Tibial nerve (tissue), 4 donors: ENCODE measurements at places on chromosomes 7 and 10. TPM values are rescaled to one million over a fixed set of nuclear protein-coding genes. Genes with fewer than 3 reads are reported as not detected.

- H3K4me3 ChIP-seq, result no peak overlapping the region
- no peaks in the 10 kb centered on the region for H3K27me3 ChIP-seq
- no peaks in the 10 kb centered on the region for H3K36me3 ChIP-seq
- DNase-seq, result no peak
- H3K27ac ChIP-seq, result no peak overlapping the region
Observed at GRCh38 chr7:51666266-51666665, 349.7 kb upstream of the COBL start.

DNA sequence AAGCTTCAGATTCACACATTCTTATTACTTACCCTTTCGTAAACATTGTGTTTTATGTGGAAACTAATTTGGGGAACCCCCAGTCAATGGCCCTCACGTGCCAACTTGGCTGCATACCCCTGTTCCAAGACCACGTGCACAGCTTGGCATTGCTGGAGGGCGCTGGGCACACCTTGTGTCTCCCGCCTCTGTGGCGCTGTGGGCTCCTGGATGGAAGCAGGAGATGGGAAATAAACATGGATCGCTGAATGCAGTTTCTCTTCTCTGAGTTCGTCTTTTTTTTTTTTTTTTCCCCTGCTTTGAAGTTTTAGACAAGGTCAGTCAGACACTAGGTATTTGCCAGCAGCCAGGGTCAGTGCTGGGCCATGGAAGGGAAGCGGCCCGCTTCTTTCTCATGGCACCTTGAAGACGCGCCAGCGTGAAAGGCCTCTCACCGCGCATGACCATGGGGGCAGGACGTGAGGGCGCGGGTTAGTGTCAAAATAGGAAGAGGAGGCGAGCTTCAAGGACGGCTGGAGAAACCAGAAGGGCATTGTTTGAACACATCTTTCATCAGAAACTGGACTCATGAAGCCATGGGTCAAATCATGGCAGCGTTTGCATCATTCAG is 27.3 kb downstream of the BNIP3 start:
- peaks cover 2% of the 10 kb centered on the region for H3K36me3 ChIP-seq
- H3K27me3 ChIP-seq, result no peaks in the 10 kb centered on the region
- H3K4me3 ChIP-seq, result no peak overlapping the region
- H3K27ac ChIP-seq, result no peak overlapping the region
- no peak for DNase-seq

DNA sequence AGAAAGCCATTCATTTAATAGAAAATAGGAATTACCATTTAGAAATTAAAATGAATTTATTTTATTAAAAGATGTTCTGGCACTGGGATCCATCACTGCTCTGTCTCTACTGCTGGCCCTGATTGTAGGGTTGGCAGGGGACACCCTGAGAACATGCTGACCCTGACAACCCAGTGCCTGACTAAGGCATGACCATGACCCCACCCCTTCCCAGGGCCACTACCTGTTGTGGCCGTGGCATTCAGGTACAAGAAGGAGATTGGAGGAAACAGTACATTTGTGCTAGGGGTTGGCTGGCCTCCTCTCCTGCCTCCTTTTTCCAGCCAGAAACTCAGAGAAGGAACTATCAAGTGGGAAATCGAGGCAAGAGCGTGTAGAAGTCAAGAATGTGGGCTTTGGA is 197.0 kb upstream of the ZMIZ1 start:
- no peak overlapping the region for H3K27ac ChIP-seq
- H3K27me3 ChIP-seq, result no peaks in the 10 kb centered on the region
- DNase-seq, result no peak
- H3K36me3 ChIP-seq, result no peaks in the 10 kb centered on the region
- H3K4me3 ChIP-seq, result no peak overlapping the region

DNA sequence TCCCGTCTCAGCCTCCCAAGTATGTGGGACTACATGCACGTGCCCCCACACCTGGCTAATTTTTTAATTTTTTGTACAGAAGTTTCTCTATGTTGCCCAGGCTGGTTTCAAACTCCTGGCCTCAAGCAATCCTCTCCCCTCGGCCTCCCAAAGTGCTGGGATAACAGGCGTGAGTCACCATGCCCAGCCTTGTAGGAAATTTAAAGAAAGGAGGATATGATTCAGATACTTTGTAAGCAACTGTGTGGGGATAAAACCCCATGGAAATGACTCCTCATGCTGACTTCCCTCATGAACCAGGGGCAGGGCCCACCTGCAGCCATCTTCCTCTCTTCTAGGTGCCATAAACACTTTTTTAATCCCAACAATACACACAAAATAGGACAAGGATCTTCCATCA is 50.2 kb downstream of the APBB1IP start:
- no peak overlapping the region for H3K4me3 ChIP-seq
- H3K4me1 ChIP-seq, result peaks cover 7% of the 10 kb centered on the region
- no peak for DNase-seq
- no peaks in the 10 kb centered on the region for H3K36me3 ChIP-seq
- no peak overlapping the region for H3K27ac ChIP-seq

GRCh38 chr10:113219446-113219845 is 269.4 kb downstream of the TCF7L2 start:
- no peak for DNase-seq
- no peak overlapping the region for H3K4me3 ChIP-seq
- no peaks in the 10 kb centered on the region for H3K4me1 ChIP-seq

DNA sequence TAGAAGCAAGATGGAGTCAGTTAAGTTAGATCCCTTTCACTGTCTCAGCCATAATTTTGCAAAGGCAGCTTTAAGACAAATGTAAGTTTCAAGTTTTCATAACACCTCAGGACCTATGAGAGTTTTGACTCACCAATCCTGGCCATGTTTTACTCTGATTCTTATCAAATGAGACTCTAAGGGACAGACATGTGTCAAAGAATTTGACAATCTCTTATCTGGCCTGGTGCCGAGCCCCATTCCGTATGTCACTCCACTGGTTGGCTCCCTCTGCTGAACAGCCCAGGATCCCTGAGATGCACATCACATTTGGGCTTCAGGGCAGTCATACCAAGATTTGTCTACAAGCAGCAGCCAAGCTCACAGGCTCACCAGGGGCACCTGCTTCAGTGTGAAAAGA is 187.6 kb upstream of the STK17A start:
- no peak overlapping the region for H3K4me3 ChIP-seq
- H3K27me3 ChIP-seq, result no peaks in the 10 kb centered on the region
- H3K27ac ChIP-seq, result no peak overlapping the region
- H3K4me1 ChIP-seq, result no peaks in the 10 kb centered on the region
- no peak for DNase-seq

DNA sequence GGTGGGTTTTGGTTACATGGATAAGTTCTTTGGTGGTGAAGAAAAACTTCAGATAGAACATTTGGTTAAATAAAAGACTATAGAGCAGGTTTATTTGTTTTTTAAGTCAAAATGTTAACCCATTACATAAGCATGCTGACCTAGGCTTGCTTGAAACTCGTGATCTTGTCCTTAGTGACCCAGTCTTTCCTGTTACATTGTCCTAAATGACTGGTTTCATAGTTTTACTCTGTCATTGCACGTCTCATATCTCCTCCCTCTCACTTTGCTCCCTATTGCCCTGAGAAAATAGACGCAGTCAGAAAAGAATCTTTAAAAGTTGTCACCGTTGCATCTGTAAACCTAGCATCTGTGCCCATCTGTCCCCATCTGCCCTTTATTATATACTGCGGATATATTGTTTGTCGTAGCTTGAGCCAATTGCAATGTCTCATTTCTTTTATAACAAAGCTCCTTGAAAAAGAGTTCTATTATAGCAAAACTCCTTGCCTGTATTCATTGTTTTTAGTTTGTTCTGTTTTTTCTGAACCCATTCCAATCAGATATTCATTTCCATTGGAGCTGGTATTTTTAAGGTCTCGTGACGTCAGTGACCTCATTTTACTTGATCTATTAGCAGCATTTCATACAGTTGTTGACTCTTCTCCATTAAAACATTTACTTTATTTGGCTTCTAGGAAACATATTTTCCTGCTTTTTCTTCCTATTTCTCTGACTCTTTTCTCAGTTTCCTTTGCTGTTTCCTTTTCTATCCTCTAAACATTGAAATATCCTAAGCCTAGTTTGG is 57.3 kb downstream of the HELLS start:
- H3K27ac ChIP-seq, result no peak overlapping the region
- no peaks in the 10 kb centered on the region for H3K27me3 ChIP-seq
- H3K4me3 ChIP-seq, result no peak overlapping the region
- no peaks in the 10 kb centered on the region for H3K36me3 ChIP-seq
- DNase-seq, result no peak

- no peak overlapping the region for H3K27ac ChIP-seq
- H3K4me1 ChIP-seq, result no peaks in the 10 kb centered on the region
- H3K27me3 ChIP-seq, result no peaks in the 10 kb centered on the region
- no peak overlapping the region for H3K4me3 ChIP-seq
- no peak for DNase-seq
Observed at GRCh38 chr7:55413442-55413841, 48.3 kb downstream of the LANCL2 start.

DNA sequence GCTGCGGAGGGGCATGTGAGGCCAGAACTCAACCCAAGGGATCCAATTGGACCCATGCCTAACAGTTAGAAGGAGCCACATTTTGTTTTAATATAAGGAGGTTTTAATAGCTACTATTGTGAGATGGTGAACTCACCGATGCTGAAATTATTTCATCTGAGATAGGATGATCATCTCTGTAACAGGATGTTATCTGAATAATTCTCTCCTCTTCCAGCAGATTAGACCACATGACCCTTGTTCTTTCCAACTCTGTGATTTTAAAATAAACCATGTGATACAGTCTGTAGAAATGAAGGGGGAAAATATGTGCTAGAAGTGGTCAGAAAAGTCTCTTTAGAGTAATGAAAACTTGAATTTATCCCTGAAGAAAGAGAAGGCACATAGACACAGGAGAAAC is 385.8 kb downstream of the LRMDA start:
- DNase-seq, result no peak
- H3K4me3 ChIP-seq, result no peak overlapping the region
- H3K27ac ChIP-seq, result no peak overlapping the region
- H3K27me3 ChIP-seq, result no peaks in the 10 kb centered on the region
- H3K4me1 ChIP-seq, result no peaks in the 10 kb centered on the region
- no peaks in the 10 kb centered on the region for H3K36me3 ChIP-seq

DNA sequence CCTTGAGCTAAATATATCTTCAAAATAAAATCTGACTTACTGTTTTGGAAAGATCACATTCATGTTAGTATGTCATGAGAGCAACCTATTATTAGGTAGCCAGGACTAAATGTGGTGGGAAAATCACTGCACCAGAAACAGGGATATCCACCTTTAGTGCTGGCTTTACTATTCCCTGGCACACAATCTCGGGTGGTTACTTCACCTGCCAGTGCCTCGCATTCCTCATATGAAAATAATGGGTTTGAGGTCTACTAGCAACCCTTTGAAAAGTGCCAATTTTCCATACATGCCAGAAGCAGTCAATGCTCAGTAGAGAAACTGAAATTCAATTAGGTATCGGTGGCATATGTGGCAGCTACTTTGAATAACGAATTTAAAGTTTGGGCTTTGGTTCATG is 36.8 kb downstream of the PTN start:
- no peak for DNase-seq
- H3K36me3 ChIP-seq, result no peaks in the 10 kb centered on the region
- H3K4me1 ChIP-seq, result peaks cover 3% of the 10 kb centered on the region
- H3K27me3 ChIP-seq, result no peaks in the 10 kb centered on the region
- H3K27ac ChIP-seq, result no peak overlapping the region

DNA sequence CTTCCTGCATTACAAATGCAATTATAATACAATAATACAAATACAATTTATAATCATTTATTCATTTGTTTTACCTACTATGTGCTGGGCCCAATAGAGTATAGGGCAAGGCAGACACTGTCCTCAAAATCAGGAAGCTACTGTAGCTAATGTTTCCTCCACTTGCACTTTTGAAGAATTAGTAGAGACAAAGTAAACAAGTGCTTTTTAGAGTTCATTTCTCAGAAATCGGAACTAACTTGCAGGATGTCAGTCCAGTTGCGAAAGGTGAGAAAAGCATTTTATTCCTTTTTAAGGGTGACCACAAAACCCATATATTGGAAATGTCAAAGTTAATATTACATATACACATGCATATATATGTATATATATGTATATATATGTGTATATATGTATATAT is 14.2 kb downstream of the ADRB1 start:
- no peaks in the 10 kb centered on the region for H3K36me3 ChIP-seq
- peaks cover 8% of the 10 kb centered on the region for H3K27me3 ChIP-seq
- DNase-seq, result no peak
- H3K4me3 ChIP-seq, result no peak overlapping the region
- no peak overlapping the region for H3K27ac ChIP-seq
- H3K4me1 ChIP-seq, result no peaks in the 10 kb centered on the region

DNA sequence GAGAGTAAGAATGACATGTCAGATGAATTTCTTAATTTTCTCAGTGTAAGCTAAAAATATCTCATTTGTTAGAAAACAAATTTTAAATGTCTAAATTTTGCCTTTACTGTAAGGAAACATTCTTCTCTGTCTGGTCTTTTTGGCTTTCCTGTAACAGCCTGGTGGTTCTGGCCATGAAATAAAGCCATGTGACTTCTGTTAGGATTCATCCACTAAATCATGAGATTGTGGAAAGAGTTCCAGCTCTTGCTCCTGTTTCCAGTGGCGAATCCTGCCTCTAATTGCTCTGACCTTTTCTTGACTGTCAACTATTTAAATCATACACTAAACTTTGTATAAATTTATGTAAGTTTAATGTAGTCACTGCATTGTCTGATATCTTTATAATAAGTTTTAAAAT is 398.5 kb upstream of the AKR1E2 start:
- no peak overlapping the region for H3K4me3 ChIP-seq
- no peaks in the 10 kb centered on the region for H3K4me1 ChIP-seq
- no peak for DNase-seq
- no peaks in the 10 kb centered on the region for H3K36me3 ChIP-seq

DNA sequence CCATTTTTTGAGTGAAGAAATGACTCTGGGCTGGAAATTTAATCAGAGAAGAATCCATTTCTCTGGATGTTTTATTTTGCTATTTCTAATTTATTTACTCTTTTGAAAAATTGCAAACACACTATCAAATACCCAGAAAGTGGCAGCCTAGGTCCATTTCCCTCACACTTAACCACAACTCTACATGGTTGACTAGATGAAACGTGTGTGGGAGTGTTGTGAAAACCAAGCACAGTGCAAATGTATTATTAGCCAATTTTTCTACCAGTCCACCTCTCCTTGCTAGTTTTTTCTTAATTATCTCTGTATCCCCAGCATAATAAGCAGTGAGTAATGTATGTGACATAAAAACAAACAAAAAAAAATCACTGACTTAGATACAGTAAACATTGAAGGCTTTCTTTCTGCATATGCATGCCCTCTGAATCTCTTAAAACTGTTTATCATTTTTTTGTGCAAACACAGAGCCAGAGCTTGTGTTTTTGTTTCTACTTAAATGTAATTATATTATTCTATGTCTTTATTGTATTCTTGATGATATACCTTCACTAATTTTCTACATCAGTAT is 30.9 kb downstream of the SCIN start:
- DNase-seq, result no peak
- no peak overlapping the region for H3K27ac ChIP-seq
- H3K27me3 ChIP-seq, result no peaks in the 10 kb centered on the region
- H3K36me3 ChIP-seq, result no peaks in the 10 kb centered on the region
- no peaks in the 10 kb centered on the region for H3K4me1 ChIP-seq
- H3K4me3 ChIP-seq, result no peak overlapping the region

- H3K27me3 ChIP-seq, result no peaks in the 10 kb centered on the region
- H3K4me1 ChIP-seq, result no peaks in the 10 kb centered on the region
- peaks cover 4% of the 10 kb centered on the region for H3K36me3 ChIP-seq
- H3K4me3 ChIP-seq, result no peak overlapping the region
Observed at GRCh38 chr10:91901784-91902677, 7.3 kb downstream of the FGFBP3 start.

The GPR15LG gene
- total RNA-seq, result not detected

The ABHD11 gene
- total RNA-seq, result 7.5 TPM

The ACSM6 gene
- total RNA-seq, result not detected

The GTPBP10 gene
- total RNA-seq, result 48.1 TPM

The RBP3 gene
- not detected for total RNA-seq

The OPN4 gene
- not detected for total RNA-seq

The SH2D4B gene
- total RNA-seq, result not detected

The SPDYE2B gene
- total RNA-seq, result not detected

The FBXL13 gene
- 1.3 TPM for total RNA-seq
